ENCODE measurements at places on chromosomes 16 and 17. TPM values are rescaled to one million over a fixed set of nuclear protein-coding genes. Genes with fewer than 3 reads are reported as not detected.

- no peaks in the 10 kb centered on the region for H3K27me3 ChIP-seq
- H3K27ac ChIP-seq, result no peak overlapping the region
- no peaks in the 10 kb centered on the region for H3K4me1 ChIP-seq
- no peak overlapping the region for H3K4me3 ChIP-seq
These were observed 473.2 kb upstream of the SALL1 start for GRCh38 chr16:51624080-51624775.

ARHGAP44 gene
- total RNA-seq, result 3.3 TPM

- H3K27me3 ChIP-seq, result no peaks in the 10 kb centered on the region
- peak; percentile 77 for DNase-seq
- H3K36me3 ChIP-seq, result no peaks in the 10 kb centered on the region
- H3K27ac ChIP-seq, result peak overlapping the region; percentile 66
These were observed 13.2 kb downstream of the IL4R start for GRCh38 chr16:27326738-27327585.

- no peak overlapping the region for H3K4me3 ChIP-seq
- H3K27me3 ChIP-seq, result no peaks in the 10 kb centered on the region
- peaks cover 17% of the 10 kb centered on the region for H3K4me1 ChIP-seq
These were observed 61.1 kb downstream of the TOM1L2 start for GRCh38 chr17:17911001-17911613.

IL21R gene
- total RNA-seq, result 0.12 TPM

PRRT2 gene
- 3.6 TPM for total RNA-seq

TBC1D3E gene
- total RNA-seq, result not detected

DNA sequence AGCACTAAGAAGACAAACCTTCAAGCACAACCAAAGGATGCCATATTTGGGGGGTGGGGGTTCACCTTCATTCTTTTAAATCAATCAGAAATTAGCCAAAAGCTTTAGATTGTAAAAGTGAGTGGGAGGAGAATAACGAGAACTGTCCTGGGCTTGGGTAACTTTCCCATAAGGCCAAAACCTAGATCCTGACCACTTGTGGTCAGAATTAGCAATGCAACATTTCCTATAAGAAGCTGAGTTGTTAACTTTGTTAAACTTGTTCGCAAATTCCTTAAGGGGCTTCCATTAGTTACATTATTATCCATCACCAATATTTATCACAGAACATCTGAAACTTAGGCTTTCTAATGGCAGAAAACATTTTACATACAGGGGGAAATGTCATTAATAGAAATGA lies 25.1 kb downstream of the STAT5B start:
- H3K4me1 ChIP-seq, result peaks cover 18% of the 10 kb centered on the region
- no peaks in the 10 kb centered on the region for H3K27me3 ChIP-seq
- DNase-seq, result peak; percentile 15
- H3K4me3 ChIP-seq, result no peak overlapping the region

GRCh38 chr16:64700628-64701027 lies 421.2 kb downstream of the CDH11 start:
- DNase-seq, result no peak
- H3K36me3 ChIP-seq, result no peaks in the 10 kb centered on the region
- H3K27me3 ChIP-seq, result no peaks in the 10 kb centered on the region
- H3K4me3 ChIP-seq, result no peak overlapping the region
- no peaks in the 10 kb centered on the region for H3K4me1 ChIP-seq
- no peak overlapping the region for H3K27ac ChIP-seq

DNA sequence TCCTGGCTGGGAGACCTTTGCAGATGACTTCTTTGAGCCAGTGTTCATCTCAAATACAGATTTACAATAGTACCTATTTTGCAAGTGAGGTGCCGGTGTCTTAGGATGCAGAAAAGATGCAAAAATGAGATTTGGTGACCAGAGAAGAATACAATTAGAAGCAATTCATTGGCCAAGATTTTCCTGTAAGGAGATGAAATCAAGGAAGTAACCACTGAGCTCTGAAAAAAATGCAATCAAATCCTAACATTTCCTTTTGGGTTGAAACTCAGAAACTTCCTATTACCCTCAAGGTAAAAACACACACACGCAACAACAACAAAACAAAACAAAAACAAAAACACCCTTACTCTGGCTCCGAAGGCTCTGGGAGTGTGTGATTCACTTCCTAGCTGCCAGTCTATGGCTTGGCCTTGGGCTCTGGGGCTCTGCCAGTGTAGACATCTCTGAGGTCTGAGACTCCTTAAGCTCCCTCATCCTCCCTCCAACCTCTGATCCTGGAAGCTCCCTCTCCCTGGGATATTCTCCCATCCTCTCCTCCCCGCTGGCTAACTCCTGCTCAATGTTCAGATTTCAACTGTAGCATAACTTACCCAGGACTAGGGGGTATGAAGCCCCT lies 16.8 kb upstream of the MT4 start:
- no peaks in the 10 kb centered on the region for H3K27me3 ChIP-seq
- no peaks in the 10 kb centered on the region for H3K36me3 ChIP-seq
- no peaks in the 10 kb centered on the region for H3K4me1 ChIP-seq
- no peak overlapping the region for H3K4me3 ChIP-seq
- no peak overlapping the region for H3K27ac ChIP-seq
- DNase-seq, result no peak

DNA sequence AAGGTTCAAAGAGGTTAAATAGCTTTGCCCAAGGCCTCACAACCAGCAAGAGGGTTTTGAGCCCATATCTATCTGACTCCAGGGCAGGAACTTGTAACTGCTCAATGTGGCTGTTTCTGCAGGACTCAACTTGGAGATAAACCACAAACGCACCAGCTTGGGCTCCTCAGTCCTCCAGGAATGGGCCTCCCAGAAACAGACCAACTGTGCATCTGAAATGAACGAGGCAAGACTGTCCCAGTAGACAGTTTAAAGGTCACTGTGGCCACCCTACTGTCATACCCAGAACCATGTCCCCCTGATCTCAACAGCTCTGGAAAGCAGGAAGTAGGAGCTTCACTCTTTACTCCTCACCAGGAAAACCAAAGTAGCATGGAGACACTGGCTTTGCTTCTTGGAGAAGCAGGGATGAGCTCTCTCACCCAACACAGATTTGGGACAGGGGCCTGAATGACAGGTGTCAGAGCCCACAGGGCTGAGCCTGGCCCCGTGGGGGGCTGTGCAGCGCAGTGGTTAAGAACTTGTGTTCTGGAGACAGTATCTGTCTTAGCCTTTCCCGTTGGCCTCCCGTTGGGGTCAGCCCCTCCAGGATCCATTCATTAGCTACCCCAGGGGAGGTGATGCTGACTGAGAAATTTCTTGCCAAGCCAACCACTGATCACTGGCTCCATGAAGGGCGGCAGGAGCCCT lies 2.3 kb upstream of the CALB2 start:
- H3K27ac ChIP-seq, result no peak overlapping the region
- no peaks in the 10 kb centered on the region for H3K36me3 ChIP-seq
- peak; percentile 23 for DNase-seq
- H3K27me3 ChIP-seq, result peaks cover 2% of the 10 kb centered on the region
- no peak overlapping the region for H3K4me3 ChIP-seq
- no peaks in the 10 kb centered on the region for H3K4me1 ChIP-seq

DNA sequence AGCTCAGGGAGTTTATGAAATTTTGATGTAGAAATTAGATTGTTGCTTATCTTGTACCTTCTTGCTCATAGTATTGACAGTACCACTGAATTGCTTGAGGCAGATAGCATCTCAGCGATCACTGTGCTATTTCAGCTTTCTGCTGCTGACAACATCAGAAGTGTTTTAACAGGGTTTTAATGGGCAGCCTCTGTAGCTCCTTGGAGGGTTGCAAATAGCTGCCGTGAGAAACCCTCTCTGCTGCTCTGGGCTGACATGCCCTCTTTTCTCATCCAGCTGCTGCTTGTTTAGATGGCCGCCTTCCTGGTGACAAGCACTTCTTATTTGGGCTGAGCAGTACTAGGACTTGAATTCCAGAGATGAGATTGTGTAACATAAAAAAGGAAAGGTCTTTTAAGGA lies 180.2 kb upstream of the TBX2 start:
- H3K4me3 ChIP-seq, result no peak overlapping the region
- H3K4me1 ChIP-seq, result peaks cover 17% of the 10 kb centered on the region
- H3K27ac ChIP-seq, result peak overlapping the region; percentile 10
- no peaks in the 10 kb centered on the region for H3K27me3 ChIP-seq
- DNase-seq, result no peak

DNA sequence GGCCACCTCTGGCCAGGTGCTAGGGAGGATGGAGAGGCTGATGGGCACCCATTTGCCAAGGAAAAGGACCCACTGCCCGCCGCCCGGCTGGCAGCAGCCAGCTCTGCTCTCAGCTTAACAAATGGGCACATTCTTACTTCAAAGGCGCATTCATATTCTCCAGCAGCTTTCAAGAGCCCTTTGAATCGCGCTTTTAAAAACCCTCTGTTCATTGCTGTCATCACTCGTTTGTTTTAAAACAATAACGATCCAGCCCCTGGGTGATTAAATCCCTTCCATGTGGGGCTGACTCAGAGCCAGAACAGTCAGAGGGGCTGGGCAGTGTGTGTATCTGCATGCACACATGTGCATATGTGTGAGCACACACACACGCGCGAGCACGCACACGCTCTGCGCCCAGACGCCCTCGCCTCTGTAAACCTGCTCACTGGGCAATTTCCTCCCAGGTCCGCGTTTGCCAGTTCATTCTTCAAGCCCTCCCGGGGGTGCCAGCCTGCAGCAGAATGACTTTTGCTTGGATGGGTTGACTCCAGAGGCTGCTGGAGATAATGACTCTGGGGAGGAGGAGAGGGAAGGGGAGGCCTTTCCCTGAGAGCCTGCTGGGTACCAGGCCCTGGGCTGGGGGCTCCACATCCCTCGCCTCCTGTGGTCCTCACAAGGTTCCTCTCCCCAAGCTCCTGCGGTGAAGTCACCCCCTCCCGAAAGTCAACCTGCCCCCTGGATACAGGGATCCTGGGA lies 133.1 kb downstream of the SDK2 start:
- H3K27me3 ChIP-seq, result peaks cover 3% of the 10 kb centered on the region
- H3K27ac ChIP-seq, result no peak overlapping the region
- H3K4me3 ChIP-seq, result no peak overlapping the region

- no peak overlapping the region for H3K4me3 ChIP-seq
- no peak for DNase-seq
- H3K36me3 ChIP-seq, result no peaks in the 10 kb centered on the region
- peaks cover 8% of the 10 kb centered on the region for H3K4me1 ChIP-seq
These were observed 55.2 kb downstream of the RAI1 start for GRCh38 chr17:17736205-17737183.

DNA sequence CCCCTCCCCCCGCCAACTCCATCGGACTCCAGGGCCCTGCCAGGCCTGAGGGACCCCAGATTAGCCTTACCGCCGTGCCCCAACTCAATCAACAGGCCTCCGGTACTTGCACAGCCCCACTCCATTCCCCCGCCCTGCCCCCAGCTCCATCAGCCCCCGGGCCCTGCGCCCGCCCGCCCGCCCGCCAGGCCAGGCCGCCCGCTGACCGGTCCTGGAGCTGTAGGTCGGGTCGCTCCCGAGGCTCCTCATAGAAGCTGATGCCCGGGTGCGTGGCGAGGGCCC lies 308 bp downstream of the GTF3C1 start:
- H3K27ac ChIP-seq, result peak overlapping the region; percentile 100
- no peak for DNase-seq
- H3K4me3 ChIP-seq, result peak overlapping the region; percentile 80
- peaks cover 8% of the 10 kb centered on the region for H3K4me1 ChIP-seq

NPIPB2 gene
- total RNA-seq, result 6.8 TPM

DNA sequence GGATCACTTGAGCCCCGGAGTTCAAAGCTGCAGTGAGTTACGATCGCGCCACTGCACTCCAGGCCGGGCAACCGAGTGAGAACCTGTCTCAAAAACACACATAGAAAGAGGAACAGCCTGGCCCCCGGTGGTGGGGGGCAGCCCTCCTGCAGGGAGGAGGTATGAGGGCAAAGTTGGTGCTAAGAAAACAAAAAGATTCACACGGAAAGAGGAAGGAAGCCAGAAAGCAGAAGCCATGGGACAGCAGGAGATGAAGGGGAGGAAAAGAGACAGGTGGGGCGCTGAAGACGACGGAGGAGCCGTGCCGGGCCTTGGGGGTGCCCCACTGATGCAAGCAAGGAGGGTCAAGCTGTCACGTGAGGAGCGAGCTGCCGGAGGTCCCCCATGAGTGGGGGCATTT lies 8.2 kb upstream of the C16orf74 start:
- H3K4me3 ChIP-seq, result no peak overlapping the region
- H3K27ac ChIP-seq, result no peak overlapping the region
- no peaks in the 10 kb centered on the region for H3K27me3 ChIP-seq
- H3K4me1 ChIP-seq, result no peaks in the 10 kb centered on the region
- DNase-seq, result no peak
- H3K36me3 ChIP-seq, result no peaks in the 10 kb centered on the region

GRCh38 chr17:13127921-13128602 lies 110.2 kb upstream of the ELAC2 start:
- no peak for DNase-seq
- no peaks in the 10 kb centered on the region for H3K4me1 ChIP-seq
- no peak overlapping the region for H3K27ac ChIP-seq
- H3K4me3 ChIP-seq, result no peak overlapping the region
- no peaks in the 10 kb centered on the region for H3K27me3 ChIP-seq

GRCh38 chr17:77449908-77450741 lies 309.4 kb downstream of the SEC14L1 start:
- H3K36me3 ChIP-seq, result no peaks in the 10 kb centered on the region
- H3K4me3 ChIP-seq, result peak overlapping the region; percentile 77
- peak; percentile 76 for DNase-seq
- H3K27me3 ChIP-seq, result no peaks in the 10 kb centered on the region

DNA sequence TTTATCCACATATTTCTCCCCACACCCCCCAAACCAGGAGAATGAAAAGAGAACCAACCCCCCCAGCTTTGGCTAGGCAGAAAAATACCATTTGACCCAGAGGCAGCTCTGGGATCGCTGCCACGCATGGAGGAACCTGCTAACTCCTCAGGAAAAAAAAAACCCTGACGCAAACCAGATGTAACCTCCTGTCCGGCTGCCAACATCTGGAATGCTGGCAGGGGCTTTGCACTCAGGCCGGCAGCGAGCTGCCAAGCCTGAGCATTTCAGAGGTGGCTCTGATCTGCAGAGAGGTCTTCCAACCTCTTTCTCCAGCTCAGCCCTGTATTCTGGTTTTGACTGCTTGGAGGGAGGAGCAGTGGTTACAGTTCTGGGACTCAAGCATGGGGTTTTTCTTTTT lies 8.2 kb downstream of the IGFBP4 start:
- DNase-seq, result no peak
- no peaks in the 10 kb centered on the region for H3K36me3 ChIP-seq
- no peaks in the 10 kb centered on the region for H3K27me3 ChIP-seq
- H3K4me3 ChIP-seq, result no peak overlapping the region

GRCh38 chr16:3295209-3295608 lies 10.0 kb downstream of the TIGD7 start:
- peaks cover 7% of the 10 kb centered on the region for H3K36me3 ChIP-seq
- no peak for DNase-seq
- H3K27me3 ChIP-seq, result no peaks in the 10 kb centered on the region
- no peak overlapping the region for H3K4me3 ChIP-seq

CCL18 gene
- not detected for total RNA-seq

ALDH3A1 gene
- 7.1 TPM for total RNA-seq

- H3K36me3 ChIP-seq, result no peaks in the 10 kb centered on the region
- no peak overlapping the region for H3K27ac ChIP-seq
- peaks cover 34% of the 10 kb centered on the region for H3K4me1 ChIP-seq
- no peak for DNase-seq
- H3K4me3 ChIP-seq, result no peak overlapping the region
These were observed 18.7 kb upstream of the RFFL start for GRCh38 chr17:35082073-35082657.

KRT31 gene
- total RNA-seq, result not detected

MFAP4 gene
- total RNA-seq, result not detected

GRCh38 chr17:33667052-33667509 lies 374.0 kb upstream of the ASIC2 start:
- H3K4me1 ChIP-seq, result no peaks in the 10 kb centered on the region
- no peak overlapping the region for H3K27ac ChIP-seq
- no peaks in the 10 kb centered on the region for H3K27me3 ChIP-seq

GRCh38 chr17:55607731-55608341 lies 96.6 kb upstream of the SMIM36 start:
- no peak overlapping the region for H3K4me3 ChIP-seq
- no peaks in the 10 kb centered on the region for H3K4me1 ChIP-seq
- DNase-seq, result no peak
- no peak overlapping the region for H3K27ac ChIP-seq
- H3K27me3 ChIP-seq, result no peaks in the 10 kb centered on the region
- no peaks in the 10 kb centered on the region for H3K36me3 ChIP-seq

CDRT15L2 gene
- not detected for total RNA-seq
